Sciatic nerve (tissue), 2 donors: ENCODE measurements at places on chromosomes 13 and 19.

- no peak for DNase-seq
Measured at GRCh38 chr19:56842412-56842811, 1.9 kb upstream of the PEG3 start.

- no peak for DNase-seq
Measured at GRCh38 chr13:66995203-66995611, 234.9 kb downstream of the PCDH9 start.

DNA sequence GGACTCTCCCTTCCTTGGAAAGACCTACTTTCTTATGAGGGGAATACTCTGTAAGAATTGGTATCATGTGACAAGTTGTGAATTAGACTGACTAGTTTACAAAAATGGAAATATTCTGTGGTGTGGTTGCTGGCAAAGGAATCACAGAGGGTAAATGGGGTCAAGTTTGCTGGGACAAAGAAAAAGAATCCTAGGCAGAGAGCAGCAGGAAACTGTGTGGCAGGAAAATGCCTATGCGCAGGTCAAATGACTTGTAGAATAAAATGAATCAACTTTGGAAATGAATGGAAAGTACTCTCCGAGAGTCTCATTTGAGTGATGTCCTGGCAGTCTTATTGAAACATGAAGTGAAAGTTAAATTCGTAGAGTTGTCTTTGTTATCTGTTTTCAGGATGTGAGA is 1250.7 kb downstream of the UQCRFS1 start:
- no peak for DNase-seq

GRCh38 chr19:40403262-40403984 is 9.8 kb downstream of the PRX start:
- peak; percentile 95 for DNase-seq

GRCh38 chr13:71460211-71460610 is 406.8 kb downstream of the DACH1 start:
- DNase-seq, result no peak

DNA sequence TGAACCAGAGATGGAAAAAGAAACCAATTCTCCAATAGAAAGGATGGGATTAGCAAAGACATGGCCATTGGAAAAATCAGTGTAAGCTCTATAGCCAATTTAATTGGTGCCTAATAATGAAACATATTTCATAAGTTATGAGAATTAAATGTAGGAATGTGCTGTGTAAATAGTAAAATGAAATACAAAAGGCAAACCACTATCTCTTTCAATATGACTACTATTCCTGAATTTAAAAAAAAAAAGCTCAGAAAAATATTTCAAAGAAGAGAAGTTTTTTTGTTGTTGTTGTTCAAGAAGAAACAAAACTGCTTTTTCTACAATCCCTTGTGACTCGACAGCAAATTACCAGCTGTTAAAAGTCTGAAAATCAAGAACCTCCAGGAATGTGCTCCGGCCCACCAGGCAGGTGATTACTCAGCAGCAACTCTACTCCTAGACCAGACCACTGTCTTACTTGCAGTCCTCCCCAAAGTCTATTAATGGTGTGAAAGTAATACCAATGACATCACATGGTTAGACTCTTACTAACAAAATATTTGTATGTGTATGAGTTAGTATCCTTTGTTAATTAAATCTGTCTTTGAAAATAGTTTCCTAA is 362.4 kb downstream of the KCTD12 start:
- no peak for DNase-seq

DNA sequence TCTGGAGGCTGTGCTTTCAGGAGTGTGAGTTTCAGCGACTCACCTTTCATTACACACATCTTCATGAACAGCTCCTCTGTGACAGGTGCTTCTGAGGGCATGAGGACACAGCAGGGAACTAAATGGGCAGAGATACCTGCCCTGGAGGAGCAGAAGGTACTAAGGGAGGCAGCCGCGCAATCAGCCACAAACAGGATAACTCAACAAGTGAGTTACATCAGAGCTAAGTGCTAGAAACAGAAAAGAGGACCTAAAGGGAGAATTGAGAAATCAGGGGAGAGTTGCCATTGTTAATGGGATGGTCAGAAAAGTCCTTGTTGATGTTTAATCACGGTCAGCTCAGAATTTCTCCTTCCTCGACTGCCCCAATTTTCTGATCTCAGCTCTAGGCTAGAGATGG is 42.5 kb downstream of the SYDE1 start:
- DNase-seq, result no peak
